KBM-7 (cell line): ENCODE measurements at places on chromosomes 3 and 15.

GRCh38 chr3:71305231-71306206, 278.0 kb downstream of the FOXP1 start:
- no peak for DNase-seq

- peak; percentile 74 for DNase-seq
Measured at GRCh38 chr3:34106879-34107278, 308.4 kb downstream of the PDCD6IP start.

DNA sequence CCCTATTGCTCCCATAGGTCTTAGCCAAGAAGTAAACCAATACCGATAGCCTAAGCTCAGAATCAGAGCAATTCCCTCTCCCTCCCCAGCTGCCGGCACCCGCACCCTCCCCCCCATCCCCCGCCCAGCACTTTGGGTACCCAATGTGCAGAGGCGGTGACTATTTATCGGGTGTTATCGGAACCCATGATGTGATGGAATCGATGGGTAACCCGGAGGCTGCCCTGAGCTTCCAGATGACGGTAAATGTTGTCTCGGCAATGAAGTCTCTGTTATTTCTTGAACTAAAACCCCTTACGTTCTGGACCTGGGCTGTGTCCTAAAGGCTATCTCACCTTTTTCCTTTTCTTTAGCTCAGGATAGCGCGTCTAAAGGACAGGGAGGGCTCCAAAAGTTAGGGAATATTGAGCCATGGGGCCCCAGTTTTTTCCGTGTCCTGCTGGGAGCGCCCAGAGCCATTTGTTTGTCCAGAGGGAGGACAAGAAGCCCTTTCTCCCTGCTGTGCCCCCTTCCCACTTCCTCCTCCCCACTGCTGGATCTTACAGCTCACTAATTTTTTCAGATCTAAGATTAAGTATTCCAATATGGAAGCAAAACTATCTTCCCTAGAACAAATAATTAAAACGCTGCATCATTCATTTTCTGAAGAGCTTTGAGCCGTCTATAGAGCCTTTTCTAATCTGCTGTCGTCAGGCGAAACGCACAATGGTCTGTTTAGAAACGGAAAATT, 1.5 kb downstream of the SLITRK3 start:
- DNase-seq: no peak

- DNase-seq: no peak
Measured at GRCh38 chr3:123036352-123037014, 8.9 kb upstream of the SEMA5B start.

DNA sequence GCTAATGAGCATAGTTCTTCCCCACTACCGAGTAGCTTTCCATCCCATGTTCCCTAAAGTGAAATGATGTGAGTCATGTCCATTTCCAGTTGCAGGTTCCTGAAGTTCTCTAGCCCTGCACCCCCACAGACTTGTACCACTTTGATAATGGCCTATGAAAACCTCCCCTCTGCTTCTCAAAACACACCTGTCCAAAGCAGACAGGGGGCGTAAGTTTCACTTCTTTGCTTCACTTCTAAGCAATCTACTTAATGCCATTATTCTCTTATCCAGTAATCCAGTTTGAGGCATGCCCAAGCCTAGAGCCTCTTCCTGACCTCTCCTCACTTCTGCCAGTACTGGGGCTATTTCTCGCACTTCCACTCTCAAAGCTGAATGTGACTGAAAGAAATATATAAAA, 305.1 kb downstream of the IGSF11 start:
- DNase-seq: no peak
